ENCODE measurements at places on chromosomes 5 and 9. TPM values are rescaled to one million over a fixed set of nuclear protein-coding genes. Genes with fewer than 3 reads are reported as not detected.

DNA sequence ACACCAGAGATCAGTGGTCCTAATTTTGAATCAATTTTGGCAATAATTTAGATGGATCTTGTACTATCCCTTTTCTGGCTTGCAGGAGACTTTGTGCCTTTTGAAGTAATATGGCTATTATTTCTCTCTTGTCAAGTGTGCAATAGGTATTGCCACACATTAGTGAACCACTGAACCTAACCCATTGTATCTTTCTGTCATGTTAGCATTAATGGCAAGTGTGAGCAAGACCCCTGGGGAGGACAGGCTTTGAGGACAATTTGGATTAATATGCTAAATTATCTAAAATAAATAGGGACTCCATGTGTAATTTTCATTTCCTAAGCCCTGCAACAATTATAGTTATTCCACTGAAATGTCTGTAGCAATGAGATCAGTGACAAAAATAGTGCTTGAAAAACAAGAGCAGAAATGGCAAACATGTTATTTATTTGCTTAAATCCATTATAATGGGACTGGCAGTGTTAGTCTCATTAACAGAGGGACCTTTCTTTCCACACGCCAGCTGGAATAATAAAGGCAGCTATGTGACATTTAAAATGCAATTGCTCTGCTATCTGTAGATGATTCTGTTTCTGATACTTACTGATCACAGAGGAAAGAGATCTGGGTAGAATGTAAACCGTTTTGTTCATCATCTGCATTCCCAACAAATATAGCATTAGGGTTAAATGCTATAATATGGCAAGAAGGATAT lies 753.3 kb upstream of the ZNF608 start:
- no peak for ATAC-seq

DMRT2 gene
- 0.12 TPM for total RNA-seq

LCN15 gene
- total RNA-seq = not detected

- ATAC-seq = no peak
Observed at GRCh38 chr5:33762859-33763258, 128.9 kb downstream of the ADAMTS12 start.

- no peak for ATAC-seq
Observed at GRCh38 chr5:55485073-55485472, 49.7 kb downstream of the PLPP1 start.

GRCh38 chr5:164345173-164345849 lies 839.9 kb downstream of the MAT2B start:
- no peak for ATAC-seq

DNA sequence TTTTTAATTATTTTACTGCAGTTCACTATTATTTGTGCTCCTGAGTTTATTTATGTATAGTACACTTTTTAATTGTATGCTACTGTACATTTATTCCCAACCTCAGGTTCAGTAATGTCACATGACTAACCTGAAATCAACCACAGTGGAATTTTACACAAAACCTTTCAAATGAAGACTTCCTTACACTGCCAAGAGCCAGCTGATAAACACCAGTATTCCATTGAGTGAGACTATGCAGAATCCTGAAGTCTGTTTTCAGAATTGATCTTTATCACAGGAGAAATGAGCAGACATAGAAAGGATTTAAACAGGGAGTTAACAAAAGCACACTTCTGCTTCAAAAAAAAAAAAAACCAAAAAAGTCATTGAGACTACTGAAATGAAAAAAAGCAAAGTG lies 219.5 kb downstream of the PRR16 start:
- no peak for ATAC-seq

DNA sequence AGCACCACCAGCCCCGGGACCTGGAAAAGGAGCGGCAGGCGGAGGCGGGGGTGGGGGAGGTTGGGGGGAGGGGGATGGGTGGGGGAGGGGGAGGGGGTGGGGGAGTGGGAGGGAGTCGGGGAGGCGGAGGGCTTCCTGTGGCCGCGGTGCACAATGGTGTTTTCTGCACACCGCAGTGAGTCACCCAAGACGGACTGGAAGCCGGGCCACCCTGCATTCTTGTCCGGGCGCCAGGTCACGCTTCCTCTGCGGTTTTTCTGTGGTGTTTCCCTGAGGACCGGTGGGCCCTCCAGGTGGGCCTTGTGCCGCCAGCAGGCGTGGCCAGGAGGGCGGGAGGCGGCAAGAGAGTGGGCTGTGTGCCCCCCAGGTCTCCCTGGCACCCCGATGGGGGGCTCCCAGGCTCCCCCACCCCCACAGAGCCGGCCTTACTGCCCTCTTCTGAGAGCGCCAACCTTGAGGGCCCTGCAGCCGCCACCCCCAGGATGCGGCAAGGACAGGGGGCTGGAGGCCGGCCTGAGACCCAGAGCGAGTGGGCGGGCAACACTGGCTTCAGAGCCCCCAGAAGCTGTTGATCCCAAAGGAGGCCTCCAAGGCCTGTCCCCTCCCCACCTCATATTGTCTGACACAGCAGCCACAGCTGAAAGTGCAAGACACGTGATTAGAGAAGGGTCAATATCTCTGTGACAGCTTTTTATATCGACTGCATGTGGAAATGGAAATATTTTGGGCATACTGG lies 11.1 kb downstream of the EXD3 start:
- peak; percentile 71 for ATAC-seq

PAPPA gene
- total RNA-seq = 9.4 TPM

DNA sequence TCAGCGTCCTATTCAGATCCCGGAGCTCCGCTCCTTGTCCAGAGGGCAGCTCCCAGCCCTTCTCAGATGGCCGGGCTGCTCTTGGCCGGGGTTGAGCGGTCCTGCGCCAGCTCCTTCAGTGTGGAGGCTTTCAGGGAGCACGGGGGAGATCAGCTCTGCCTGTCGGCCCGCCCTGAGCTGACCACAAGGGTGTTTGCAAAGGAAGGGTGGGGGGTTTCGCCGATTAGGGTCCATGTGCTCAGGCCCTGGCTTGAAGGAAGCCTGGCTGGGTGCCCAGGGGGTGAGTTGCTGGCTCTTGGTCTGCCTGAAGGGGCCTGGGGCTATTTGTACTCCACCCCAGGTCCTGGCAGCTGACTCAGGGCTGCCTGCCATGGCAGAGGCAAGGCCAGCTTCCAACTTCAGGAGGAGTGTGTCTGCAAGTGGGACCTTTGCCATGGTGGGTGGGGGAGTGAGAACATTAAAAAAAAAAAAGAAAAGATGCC lies 250.1 kb upstream of the KLF4 start:
- ATAC-seq = peak; percentile 56

- ATAC-seq = no peak
Observed at GRCh38 chr9:96129747-96130146, 172.2 kb downstream of the HSD17B3 start.

GRCh38 chr9:34477541-34477940 lies 18.9 kb downstream of the DNAI1 start:
- ATAC-seq = no peak

MSANTD3 gene
- 10.3 TPM for total RNA-seq

DNA sequence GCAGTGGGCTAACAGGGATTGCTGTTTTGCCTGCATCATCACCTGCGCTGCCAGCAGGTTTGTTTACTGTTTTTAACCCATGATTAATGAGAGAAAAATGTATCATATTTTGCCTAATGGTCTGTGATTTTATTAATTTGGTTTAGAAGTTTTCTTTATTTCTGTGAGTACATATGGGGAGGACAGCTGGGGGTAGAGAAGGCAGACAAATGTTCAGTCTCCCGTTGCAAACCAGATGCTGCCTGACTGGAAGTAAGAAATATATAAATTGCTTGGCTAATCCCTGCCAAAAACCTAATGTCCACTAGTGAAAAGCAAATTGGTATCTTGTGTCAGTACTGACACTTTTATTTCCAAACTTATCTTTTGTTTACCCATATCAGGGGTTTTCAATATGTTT lies 1766.1 kb upstream of the C9orf72 start:
- ATAC-seq = no peak

DNA sequence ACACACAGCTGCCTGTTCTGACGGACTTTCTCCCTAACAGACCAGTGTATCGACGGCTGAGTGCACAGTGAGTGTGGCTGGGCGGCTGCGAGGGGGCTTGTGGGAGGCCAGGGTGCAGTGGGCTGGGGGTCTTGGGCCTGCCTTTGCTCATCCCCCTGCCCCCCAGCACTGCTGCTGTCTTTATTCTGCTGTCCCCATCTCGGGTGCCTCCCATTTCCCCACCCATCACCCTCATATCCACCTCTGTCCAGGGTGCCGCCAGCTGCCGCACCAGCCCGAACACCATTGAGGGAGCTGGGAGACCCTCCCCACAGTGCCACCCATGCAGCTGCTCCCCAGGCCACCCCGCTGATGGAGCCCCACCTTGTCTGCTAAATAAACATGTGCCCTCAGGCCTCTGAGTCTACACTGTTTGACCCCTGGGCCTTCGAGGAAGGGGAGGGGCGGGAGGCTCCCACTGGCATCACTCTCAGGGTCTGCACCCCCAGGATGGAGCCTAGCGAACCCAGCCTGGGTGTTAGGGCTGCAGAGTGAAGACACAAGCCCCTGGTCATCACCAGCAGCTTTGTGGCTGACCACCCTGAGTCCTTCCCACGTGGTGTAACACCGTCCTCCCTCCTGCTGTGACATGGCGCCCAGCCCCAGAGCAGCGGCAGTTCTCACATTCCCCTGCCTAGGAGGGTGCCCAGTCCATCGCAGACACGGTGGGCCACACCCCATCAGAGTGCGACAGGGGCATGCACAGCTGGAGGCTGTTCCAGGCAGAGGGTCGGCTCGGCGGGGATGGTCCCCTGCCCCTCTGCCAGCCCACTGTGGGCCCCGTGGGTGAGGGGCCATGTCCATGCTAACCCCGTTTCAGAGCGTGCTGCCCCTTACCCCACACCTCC lies 4.0 kb downstream of the LCN2 start:
- no peak for ATAC-seq

MZB1 gene
- total RNA-seq = 3.3 TPM

DNA sequence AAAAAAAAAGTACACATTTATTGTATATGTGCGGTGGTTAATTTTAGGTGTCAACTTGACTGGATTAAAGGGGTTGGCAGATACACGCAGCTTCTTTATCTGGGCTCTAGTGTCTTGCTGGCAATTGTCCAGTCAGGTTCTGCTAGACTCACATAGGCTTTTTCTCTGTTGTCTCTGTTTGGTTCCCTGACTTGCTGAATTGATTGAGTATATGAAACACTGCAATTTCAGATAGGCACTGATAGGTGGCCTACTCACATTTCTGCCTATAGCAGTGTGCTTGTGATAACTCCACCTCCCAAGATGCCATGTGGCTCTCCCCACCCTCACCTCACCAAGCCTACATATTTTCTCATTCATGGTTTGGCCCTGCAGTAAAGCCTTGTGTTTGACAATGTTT lies 52.5 kb downstream of the AOPEP start:
- no peak for ATAC-seq

TTC33 gene
- total RNA-seq = 3.8 TPM

- ATAC-seq = no peak
Observed at GRCh38 chr9:38422555-38423260, 1.5 kb downstream of the IGFBPL1 start.

DNA sequence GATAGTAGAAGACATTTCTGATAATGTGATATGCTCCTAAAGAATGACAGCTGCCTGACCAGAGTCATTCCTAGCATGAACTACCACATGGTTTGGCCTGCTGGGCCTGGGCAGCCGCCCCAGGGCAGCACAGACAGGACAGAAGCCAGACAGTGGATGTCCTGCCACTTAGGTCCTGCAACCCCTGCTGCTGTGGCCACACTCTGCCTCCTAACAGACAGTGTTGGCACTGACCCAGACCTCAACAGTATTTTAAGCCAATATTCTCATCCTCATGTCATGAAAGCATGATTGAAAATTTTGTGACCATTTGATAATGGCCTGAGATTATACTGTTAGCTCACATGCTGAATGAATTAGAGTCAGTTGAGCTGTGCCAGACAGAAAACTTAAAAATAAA lies 15.8 kb downstream of the CENPP start:
- no peak for ATAC-seq

DNA sequence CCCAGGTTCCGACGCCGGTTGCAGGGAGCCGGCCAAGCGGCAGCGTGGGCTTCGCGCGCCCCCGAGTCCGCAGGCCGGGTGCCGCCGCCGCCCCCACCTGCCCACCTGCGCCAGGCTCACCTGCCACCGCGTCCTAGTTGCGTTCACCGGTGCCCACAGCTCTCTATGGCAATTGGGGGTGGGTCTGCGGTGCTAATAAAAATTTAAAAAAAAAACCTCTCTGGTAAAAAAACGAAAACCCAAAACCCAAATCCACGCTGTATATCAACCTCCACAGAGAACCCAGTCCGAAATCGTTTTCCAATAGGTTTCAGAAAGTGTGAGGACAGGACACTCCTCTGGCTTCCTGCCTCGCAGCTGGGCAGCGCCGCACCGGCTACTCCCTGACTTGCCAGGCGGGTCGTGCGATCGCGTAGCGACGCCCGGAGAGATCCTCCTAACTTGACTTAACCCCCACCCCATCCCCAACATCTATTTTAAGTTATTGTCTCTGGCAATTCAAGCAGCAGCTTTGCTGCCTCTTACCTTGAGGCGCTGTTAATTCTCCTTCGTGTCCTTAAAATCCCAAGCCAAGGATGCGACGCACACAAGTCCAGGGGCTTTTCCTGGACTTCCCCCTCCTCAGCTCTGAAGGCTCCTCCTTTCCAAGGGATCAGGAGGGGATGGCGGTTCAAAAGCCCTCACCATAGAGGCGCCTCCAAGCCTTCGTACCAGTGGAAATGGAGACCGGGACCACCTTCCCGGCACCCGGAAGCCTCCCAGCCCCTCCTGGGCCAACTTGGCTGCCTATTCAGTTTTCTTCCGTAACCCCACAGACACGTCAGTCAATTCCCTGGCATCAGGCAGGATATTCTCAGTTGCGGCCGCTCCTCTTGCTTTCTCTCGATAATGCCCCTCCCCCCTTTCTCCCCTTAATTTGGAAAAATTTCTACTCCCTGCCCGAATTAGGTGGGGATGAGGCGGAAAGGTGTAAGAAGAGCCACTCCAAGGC lies 1639.4 kb upstream of the C9orf72 start:
- no peak for ATAC-seq

- no peak for ATAC-seq
Observed at GRCh38 chr5:142700566-142700965, 14.7 kb upstream of the FGF1 start.

DNA sequence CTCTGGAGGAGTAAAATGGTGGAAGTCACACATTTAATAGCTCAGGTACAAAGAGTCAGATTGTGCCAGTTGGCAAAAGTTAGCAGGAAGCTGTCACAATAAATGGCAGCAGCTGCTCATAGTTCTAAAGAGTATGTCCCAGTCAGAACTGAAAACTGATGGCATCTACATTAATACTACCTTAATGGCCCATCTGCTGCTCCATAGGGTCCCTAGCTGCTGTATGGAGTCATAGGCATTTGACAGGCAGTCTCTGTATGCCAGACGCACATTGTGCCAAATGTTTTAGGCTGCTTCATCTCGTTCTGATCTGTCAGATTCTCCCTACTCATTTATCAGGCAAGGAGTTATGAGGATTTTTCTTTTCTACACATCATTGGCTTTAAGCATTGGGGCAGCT lies 515.8 kb upstream of the ARRDC3 start:
- no peak for ATAC-seq

HTR1A gene
- total RNA-seq = not detected

GRCh38 chr5:93092349-93093105 lies 488.5 kb downstream of the NR2F1-AS1 start:
- no peak for ATAC-seq

GRCh38 chr5:139975306-139975705 lies 67.8 kb downstream of the NRG2 start:
- ATAC-seq = no peak

GRCh38 chr9:36905101-36906066 lies 128.7 kb downstream of the PAX5 start:
- ATAC-seq = no peak

Data from esophagus mucosa (tissue), 1 donor.